Skin of body (tissue), 3 donors: ENCODE measurements at places on chromosomes 5 and 9. TPM values are rescaled to one million over a fixed set of nuclear protein-coding genes. Genes with fewer than 3 reads are reported as not detected.

Gene INSYN2B
- 0.10 TPM for total RNA-seq

Gene GRXCR2
- not detected for total RNA-seq

Gene CCIN
- 0.89 TPM for total RNA-seq

Gene IFNA21
- total RNA-seq = not detected

Gene DIMT1
- 23.9 TPM for total RNA-seq

Gene FRMD3
- 10.1 TPM for total RNA-seq

Gene NR4A3
- 5.4 TPM for total RNA-seq

Gene PTGS1
- 4.7 TPM for total RNA-seq

Gene CSF1R
- total RNA-seq = 21.2 TPM

Gene KIF24
- total RNA-seq = 2.6 TPM

Gene TTLL11
- total RNA-seq = 6.7 TPM

Gene SPATA31C2
- total RNA-seq = not detected

Gene C5orf52
- total RNA-seq = not detected

Gene TAF11L5
- total RNA-seq = not detected

Gene CDC25C
- 3.5 TPM for total RNA-seq

Gene PCDHA12
- 0.20 TPM for total RNA-seq

Gene PCDHA5
- 0.20 TPM for total RNA-seq

Gene PNPLA7
- 4.4 TPM for total RNA-seq

Gene DMRT3
- total RNA-seq = not detected

Gene TRIM7
- 2.3 TPM for total RNA-seq

Gene LIFR
- 70.8 TPM for total RNA-seq

Gene CCNO
- 0.20 TPM for total RNA-seq

Gene ANGPTL2
- total RNA-seq = 38.3 TPM

Gene STK32A
- 5.0 TPM for total RNA-seq

Gene NEUROG1
- total RNA-seq = not detected

Gene OSTF1
- total RNA-seq = 40.8 TPM

Gene NUTM2G
- total RNA-seq = not detected

Gene PHYHD1
- 13.5 TPM for total RNA-seq

Gene TESK1
- 10.5 TPM for total RNA-seq

Gene ZCCHC9
- total RNA-seq = 22.7 TPM

Gene ANKRD18B
- total RNA-seq = 1.7 TPM

Gene WWC1
- 7.3 TPM for total RNA-seq

Gene ARL14EPL
- total RNA-seq = not detected

Gene IRX2
- total RNA-seq = 22.5 TPM

Gene AJM1
- total RNA-seq = 0.79 TPM

Gene PCDHA1
- total RNA-seq = not detected
